HS-5 (cell line): ENCODE measurements at places on chromosomes 2 and 18.

DNA sequence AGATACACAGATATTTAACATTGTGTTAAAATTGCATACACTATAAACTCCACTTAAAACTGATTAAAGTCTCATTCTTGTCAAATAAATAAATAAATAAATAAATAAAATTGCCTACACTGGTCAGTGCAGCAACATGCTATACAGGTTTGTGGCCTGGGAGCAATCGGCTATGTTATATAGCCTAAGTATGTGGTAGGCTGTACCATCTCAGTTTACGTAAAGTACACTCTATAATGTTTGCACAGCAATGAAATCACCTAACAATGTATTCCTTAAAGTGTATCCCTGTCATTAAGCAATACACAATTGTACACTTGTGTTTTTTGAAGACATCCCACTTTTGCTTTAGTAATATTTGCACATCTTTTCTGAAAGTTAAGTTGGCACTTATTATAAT lies 337.7 kb upstream of the SETBP1 start:
- no peak for DNase-seq

- no peak for DNase-seq
Observed at GRCh38 chr2:191840921-191841320, 6.0 kb downstream of the CAVIN2 start.

- DNase-seq, result no peak
Observed at GRCh38 chr2:140308706-140309105, 1528.5 kb upstream of the NXPH2 start.

DNA sequence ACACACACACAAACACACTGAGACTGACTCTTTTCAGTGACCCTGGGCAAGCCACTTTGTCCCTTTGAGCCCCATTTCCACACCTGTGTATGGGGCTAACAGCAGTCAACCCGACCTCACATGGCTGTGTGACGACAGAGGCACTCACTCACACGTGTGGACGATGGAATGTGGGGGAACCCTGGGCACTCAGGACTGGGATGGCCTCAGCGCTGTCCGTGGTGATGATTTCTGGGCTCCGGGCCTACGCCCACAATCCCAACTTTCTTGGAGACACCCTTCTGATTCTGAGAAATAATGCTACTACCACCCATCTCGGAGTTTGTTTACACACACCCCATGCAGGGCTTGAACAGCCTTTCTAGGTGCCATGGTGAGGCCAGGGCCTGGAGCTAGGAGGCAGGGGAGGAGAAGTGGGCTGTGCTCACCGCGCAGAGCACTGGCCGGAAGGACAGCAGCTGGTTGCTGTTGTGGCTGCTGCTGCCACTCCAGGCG lies 1.5 kb downstream of the CRYBA2 start:
- no peak for DNase-seq

- DNase-seq, result peak; percentile 52
Observed at GRCh38 chr2:99338029-99338585, 918 bp downstream of the EIF5B start.

GRCh38 chr2:26768759-26769088 lies 4.6 kb downstream of the SLC35F6 start:
- no peak for DNase-seq

DNA sequence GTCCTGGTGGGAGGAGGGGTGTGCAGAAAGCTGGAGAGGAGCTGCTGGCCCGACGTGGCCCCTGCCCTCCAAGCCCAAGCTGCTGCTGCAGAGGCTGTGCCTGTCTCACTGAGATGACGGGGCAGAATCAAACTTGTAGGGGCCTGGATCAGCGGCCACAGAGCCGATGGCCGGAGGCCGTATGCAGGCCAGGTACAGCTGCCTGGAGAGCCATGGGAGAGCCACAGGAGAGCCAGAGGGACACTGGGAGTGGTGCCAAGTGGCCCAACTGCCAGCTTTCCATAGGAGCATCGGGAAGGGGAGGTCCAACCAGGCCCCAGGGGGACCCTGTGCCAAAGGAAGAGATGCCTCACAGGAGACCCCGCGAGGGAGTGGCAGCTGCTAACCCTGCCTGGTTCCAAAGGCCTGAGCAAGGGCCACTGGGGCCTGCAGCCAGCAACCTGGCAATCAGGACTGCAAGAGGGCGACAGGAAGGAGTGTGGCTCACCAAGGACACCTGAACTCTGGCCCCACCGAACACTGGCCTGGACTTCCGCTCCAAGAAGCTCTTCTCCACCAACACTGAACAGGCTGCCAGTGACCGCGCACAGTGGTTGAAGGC lies 70.7 kb downstream of the HDAC4 start:
- DNase-seq, result no peak

GRCh38 chr2:165618806-165619205 lies 149.3 kb downstream of the CSRNP3 start:
- no peak for DNase-seq

GRCh38 chr2:63721082-63721424 lies 120.6 kb upstream of the UGP2 start:
- DNase-seq, result no peak

DNA sequence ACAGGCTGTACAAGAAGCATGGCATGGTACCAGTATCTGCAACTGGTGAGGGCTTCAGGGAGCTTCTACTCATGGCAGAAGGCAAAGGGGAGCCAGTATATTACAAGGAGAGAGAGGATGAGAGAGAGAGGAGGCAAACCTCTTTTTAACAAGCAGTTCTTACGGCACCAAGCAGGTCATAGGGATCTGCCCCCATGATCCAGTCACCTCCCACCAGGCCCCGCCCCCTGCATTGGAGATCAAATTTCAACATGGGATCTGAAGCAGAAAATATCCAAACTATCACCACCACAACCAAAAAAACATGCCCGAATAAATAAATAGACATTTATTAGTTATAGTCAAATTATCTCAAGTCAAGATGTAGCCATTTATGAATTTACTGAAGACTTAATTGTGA lies 14.5 kb upstream of the SLC35F5 start:
- DNase-seq, result no peak

DNA sequence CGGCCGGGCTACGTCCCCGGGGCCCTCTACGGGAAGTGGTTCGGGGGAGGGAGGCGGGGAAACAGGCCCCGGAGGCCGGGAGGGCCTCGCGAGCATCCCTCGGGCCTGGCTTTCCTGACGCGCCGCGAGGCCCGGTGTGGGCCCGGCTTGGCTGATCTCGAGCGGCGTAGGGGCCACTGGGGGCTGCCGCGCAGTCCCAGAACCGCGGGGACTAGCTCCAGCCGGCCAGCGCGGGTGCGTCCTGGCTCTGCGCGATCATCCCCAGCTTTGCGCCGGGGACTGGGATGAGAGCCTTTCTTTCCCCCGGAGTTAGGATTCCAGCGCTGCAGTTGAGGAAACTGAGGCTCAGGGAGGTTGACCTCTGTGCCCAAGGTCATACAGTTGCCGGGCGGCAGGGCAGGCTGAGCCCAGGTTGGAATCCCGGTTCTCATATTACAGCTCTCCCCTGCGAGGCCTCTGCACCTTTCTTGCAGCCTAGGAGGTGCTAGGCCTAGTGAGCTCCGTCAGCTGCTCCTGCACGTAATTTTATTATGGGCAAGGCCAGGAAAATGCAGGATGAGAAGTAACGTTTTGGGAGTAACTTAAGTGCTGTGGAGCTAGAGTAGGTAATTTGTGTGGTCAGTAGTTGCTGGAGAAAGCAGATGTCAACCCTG lies 501 bp downstream of the LPIN1 start:
- no peak for DNase-seq

- no peak for DNase-seq
Observed at GRCh38 chr18:11183637-11184036, 34.3 kb upstream of the PIEZO2 start.

GRCh38 chr2:119155633-119156032 lies 2.9 kb downstream of the C1QL2 start:
- no peak for DNase-seq

- no peak for DNase-seq
Observed at GRCh38 chr2:133503927-133504326, 64.3 kb downstream of the NCKAP5 start.

DNA sequence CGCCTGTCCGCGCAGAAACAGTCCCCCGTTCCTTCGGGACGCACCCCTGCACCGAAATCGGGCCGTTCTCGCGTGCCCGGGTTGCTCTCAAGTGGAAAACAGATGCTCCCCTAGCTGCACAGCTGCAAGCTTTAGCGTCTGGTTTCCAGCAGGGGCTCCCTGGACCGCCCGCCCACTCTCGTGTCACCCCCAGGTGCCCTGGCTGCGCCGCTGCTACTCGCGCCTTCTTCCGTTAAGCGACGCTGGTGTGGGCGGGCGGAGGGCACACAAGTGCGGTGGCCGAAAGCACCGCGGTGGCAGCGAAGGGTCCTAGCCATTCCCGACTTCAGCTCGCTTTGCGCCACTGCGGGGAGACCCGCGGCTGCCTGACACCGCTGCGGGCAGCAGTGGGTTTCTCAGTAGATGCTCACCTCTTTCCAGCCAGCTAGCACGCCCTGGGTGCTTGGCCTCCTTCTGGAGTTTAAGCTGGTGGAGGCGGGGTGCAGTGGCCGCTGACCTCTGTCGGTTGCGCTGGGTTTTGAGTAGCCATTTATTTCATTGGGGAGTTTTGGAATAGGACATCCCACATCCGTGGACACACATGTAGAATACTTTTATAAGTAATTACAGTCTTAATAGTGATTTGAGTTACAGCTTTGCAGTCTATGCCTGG lies 806 bp downstream of the ZNF407 start:
- no peak for DNase-seq

DNA sequence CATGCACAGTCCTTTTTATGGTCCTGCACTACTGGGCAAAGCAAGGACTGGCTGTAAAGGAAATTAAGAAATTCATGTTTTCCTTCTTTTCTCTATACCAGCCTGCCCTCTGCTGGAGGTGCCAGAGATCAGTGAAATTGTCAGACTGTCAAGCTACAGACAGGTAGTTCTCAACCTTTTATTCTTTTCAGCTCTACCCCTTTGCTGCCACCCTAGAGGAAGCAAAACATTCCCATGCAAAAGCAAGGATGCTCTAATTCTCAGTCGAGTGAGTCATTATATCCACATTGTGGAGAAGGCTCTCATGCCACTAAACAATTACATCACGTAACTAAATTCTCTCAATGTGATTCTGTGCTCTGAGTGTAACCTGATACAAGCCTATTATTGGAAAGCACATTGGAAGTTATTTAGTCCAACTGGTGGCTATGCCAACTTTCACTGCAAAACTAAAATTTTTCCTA lies 25.0 kb upstream of the RAPGEF4 start:
- peak; percentile 72 for DNase-seq

DNA sequence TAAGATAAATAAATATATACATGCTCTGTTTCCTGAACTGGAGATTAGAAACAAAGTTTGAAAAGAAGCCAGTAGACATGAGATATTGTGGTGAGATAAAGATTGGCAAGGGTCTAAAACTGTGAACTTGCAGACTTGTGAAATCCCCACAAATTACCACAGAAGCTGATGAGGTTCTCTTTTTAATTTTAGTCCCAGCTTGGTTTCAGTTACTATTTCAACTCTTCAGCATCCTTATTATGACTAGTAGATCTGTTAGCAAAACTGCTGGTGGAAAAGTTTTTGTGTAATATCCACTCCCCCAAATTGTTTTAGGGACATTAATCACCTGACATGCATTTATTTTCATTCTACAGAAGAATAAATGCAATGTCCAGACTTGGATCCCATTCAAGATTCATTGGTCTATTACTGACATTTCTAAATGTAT lies 20.8 kb downstream of the RASGRP3 start:
- no peak for DNase-seq

- peak; percentile 97 for DNase-seq
Observed at GRCh38 chr2:187547353-187547979, 6.8 kb downstream of the TFPI start.

GRCh38 chr2:182592691-182593393 lies 123.2 kb upstream of the DNAJC10 start:
- DNase-seq, result no peak

GRCh38 chr2:213317929-213318328 lies 33.7 kb downstream of the SPAG16 start:
- DNase-seq, result peak; percentile 8
